H4 (cell line): ENCODE measurements at places on chromosomes 5 and 9. TPM values are rescaled to one million over a fixed set of nuclear protein-coding genes. Genes with fewer than 3 reads are reported as not detected.

DNA sequence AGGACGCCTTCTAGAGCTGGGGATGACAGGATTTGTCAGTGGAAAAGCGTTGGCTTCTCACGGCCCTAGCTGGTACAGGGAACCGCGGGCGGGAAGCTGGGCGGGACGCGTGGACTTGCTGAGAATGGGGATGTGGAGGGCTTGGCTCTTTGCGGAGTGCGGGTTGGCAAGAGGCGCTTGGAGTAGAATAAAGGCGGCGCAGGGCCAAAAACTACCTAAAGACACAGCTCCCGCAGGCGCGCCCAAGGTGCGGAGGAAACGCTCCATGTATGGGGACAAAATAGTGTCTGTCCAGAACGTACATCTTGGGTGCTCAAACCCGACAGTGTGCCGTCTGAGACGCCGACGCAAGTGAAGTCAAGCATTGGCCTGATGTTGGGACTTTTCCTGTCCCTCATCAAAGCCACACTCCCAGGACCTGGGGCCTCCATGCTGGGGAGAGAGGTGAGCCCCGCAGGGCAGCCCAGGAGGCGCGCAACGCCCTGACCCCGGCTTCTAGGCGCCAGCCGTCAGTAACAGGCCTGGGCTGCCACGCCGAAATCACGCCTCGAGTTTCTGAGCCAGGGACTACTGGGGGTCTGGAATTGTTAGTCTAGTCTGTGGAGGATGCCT is 1.6 kb upstream of the NKX2-5 start:
- no peak for DNase-seq

GRCh38 chr9:119153402-119153801 is 215.8 kb downstream of the BRINP1 start:
- no peak for DNase-seq

GRCh38 chr5:139878093-139878492 is 82.5 kb downstream of the PSD2 start:
- DNase-seq: no peak

Gene SLC6A19
- not detected in 2 replicates for total RNA-seq

Gene ANKRD18A
- 0.47 and 0.62 TPM in 2 replicates for total RNA-seq

DNA sequence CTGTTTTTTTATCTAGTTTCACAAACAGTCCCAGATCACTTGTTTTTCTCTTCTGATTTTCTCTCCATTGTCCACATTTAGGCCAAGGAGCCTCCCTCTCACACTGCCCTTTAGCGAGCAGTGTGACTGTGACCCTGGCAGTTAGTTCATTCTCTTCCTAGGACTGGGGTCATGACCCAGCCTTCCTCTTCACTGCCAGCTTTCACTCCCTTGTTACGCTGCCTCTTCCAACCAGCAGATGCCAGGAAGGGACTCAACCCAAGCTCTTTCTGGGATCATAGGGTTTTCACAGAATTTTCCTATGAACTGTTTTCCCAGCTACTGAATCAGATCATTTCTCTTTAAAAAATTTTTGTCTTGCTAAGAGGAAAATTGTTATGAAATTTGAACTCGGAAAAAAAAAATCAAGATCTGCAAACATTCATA is 70.9 kb downstream of the LMNB1 start:
- no peak for DNase-seq

DNA sequence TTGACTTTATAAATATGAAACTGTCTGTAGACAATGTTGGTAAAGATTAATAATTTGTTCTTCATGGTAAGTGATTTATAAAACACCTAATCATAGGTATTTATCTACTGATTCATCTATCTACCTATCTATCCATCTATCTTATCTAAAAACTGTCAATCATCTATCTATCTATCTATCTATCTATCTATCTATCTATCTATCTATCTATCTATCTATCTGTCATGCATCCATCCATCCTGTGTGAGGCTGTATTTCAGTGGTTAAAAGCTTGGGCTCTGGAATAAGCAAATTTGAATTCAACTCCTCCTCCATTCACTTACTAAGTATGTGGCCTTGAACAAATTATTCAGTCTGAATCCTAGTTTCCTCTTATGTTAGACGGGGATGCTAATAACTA is 161.9 kb upstream of the GNA14 start:
- DNase-seq: no peak

DNA sequence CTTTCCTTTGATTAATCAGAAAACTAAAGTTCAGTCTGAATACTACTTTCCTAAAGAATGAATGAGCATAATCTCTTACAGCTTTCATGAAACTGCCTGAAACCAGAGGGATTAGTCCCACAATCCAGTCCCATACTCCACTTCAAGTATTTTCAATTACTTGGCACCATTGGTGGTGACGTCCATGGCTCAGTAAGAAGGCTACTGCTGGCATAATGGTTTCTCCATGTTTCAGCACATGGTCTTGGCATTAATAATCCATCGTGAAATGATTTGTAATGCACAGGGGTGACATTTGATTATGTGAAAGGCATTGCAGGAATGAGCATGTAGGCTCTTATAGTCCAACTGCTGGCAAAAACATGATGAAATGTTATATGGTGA is 23.4 kb downstream of the LIX1 start:
- no peak for DNase-seq

Gene PCDHA8
- total RNA-seq: 0.04 and 0.17 TPM in 2 replicates

DNA sequence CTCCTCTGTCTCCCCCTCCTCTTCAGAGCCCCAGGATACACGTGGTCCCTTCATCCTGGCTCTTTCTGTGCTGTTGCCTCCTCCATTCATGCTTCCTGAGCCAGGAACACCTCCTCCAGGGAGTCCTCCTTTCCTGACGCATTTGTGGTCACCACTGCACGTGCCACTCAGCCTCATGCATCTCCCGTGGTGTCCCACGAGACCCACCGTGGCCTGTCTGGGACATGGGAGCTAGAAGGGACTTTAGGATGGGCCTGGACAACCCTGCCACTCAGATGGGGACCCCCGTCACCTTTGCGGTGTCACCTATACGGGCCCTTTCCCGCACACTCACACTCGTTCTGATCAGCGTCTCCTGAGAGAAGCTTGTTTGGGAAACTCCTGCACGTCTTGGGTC is 6.7 kb downstream of the GLIPR2 start:
- DNase-seq: no peak

DNA sequence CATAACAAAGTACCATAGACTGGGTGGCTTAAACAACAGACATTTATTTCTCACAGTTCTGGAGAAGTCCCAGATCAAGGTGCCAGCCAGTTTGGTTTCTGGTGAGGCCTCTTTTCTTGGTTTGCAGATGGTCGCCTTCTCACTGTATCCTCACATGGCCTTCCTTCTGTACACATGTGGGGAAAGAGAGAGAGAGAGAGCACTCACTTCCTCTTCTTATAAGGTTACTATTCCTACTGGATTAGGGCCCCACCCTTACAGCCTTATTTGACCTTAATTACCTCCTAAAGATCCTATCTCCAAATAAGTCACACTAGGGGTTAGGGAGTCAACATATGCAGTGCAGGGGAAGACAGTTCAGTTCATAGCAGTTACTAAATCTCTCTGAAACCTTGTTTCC is 205.6 kb upstream of the GDNF start:
- no peak for DNase-seq

- no peak for DNase-seq
Measured at GRCh38 chr9:104774132-104774531, 10.2 kb downstream of the NIPSNAP3B start.

Gene ASPN
- not detected in 2 replicates for total RNA-seq

DNA sequence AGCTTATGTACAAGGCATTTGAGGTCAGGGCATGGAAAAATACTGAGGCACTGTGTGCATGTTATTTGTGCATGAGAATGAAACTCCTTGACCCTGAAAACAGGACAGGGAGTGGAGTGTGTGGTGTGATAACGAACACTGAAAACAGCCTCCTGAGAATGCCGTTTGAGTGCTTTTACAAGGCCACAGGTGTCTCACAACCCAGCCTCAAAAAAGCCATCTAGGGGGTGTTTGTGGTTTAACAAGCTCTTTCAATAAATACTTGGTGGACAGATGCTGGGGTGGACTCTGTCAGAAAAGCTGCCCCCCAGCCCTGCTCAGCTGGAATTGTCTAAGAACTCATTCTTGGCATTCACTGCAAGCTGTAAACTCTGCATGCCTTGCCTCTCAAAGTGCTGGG is 94.0 kb upstream of the SLC25A48 start:
- DNase-seq: no peak

GRCh38 chr5:78526049-78526525 is 122.5 kb downstream of the LHFPL2 start:
- no peak for DNase-seq

GRCh38 chr5:664343-664993 is 28.7 kb downstream of the TPPP start:
- DNase-seq: no peak

- DNase-seq: no peak
Measured at GRCh38 chr9:1881708-1882295, 133.3 kb upstream of the SMARCA2 start.

DNA sequence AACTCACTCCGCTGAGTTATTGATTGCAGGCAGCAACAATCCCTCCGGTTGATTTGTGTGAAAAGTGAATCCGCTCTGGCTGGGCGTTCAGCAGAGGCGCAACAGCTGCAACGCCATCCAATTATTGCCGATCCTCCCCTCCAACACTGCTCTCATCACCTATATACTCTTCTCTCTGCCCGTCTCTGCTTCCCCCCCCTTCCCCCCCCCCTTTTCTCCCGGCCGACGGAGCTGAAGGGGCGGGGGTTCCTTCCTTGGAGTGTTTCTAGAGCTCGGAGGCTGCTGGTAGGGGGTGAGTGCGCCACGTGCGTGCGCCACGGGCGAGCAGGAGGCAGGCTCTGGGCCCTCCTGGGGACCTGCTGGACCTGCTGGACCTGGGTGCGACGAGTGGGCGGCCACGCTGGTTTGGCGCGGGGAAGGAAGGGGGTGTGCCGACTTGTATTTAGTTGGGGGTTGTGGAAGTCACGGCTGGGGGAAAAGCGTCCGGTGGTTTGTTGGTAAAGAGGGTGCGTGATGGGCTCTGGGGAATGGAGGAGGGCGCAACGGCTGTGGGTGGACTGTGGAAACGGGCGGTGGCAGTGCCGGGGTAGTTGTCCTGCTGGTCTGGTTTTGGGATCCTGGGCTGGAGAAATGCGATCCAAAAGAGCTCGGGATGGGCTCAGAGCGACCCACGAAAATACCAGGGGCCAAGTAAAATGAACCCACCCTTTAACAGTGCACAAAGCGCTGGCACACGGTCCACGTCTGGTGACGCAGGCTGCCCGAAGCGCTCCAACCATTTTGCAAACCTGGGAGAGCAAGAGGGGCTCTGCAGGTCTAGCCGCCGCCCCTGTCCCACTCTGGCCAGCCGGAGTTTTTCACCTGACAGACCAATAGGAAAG is 6.4 kb upstream of the MEF2C start:
- DNase-seq: no peak

GRCh38 chr5:147481874-147482705 is 27.8 kb downstream of the DPYSL3 start:
- peak; percentile 41 for DNase-seq

GRCh38 chr5:154583671-154584177 is 105.7 kb upstream of the HAND1 start:
- peak; percentile 56 for DNase-seq

- peak; percentile 56 for DNase-seq
Measured at GRCh38 chr5:44809215-44809955, 638 bp downstream of the MRPS30 start.

Gene SLC24A2
- 0.02 and 0.06 TPM in 2 replicates for total RNA-seq

DNA sequence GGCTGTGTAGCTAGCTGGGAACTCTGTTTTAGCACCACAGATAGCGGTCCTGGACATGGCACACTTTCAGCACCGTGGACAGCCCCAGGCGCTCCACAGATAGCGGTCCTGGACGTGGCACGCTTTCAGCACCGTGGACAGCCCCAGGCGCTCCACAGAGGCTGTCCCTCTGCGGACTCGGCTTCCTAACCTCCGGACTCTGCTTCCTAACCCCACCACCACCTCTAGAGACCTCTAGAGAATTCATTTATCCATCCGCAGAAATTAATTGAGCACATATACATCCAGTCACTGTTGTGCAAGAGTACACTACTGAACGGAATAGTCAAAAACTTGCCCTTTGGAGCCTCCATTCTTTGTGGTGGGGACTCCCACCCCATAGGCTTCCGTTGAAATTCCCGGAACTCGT is 27.4 kb downstream of the UNC5A start:
- DNase-seq: peak; percentile 91

GRCh38 chr5:10059556-10059955 is 190.1 kb downstream of the ATPSCKMT start:
- no peak for DNase-seq

GRCh38 chr5:158108177-158108576 is 249.2 kb upstream of the CLINT1 start:
- no peak for DNase-seq

Gene LAMC3
- 0.49 and 0.60 TPM in 2 replicates for total RNA-seq

- peak; percentile 78 for DNase-seq
Measured at GRCh38 chr5:59810041-59810440, 83.5 kb downstream of the PDE4D start.

DNA sequence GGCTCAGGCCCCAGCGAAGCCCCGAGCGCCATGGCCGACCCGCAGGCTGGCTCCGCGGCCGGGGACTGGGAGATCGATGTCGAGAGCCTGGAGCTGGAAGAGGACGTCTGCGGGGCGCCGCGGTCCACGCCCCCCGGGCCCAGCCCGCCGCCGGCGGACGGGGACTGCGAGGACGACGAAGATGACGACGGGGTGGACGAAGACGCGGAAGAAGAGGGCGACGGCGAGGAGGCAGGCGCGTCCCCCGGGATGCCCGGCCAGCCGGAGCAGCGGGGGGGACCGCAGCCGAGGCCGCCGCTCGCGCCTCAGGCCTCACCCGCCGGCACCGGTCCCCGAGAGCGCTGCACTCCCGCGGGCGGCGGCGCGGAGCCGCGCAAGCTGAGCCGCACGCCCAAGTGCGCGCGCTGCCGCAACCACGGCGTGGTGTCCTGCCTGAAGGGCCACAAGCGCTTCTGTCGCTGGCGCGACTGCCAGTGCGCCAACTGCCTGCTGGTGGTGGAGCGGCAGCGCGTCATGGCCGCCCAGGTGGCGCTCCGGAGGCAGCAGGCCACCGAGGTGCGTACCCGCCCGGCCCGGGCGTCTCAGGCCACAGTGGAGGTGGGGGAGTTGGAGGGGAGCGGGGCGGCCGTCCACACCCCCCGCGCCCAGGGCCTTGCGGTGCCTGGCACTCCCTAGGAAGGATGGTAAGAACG is 1.6 kb downstream of the DMRT2 start:
- no peak for DNase-seq

GRCh38 chr5:120053841-120054240 is 410.3 kb upstream of the PRR16 start:
- DNase-seq: no peak

Gene MYMK
- not detected in 2 replicates for total RNA-seq

DNA sequence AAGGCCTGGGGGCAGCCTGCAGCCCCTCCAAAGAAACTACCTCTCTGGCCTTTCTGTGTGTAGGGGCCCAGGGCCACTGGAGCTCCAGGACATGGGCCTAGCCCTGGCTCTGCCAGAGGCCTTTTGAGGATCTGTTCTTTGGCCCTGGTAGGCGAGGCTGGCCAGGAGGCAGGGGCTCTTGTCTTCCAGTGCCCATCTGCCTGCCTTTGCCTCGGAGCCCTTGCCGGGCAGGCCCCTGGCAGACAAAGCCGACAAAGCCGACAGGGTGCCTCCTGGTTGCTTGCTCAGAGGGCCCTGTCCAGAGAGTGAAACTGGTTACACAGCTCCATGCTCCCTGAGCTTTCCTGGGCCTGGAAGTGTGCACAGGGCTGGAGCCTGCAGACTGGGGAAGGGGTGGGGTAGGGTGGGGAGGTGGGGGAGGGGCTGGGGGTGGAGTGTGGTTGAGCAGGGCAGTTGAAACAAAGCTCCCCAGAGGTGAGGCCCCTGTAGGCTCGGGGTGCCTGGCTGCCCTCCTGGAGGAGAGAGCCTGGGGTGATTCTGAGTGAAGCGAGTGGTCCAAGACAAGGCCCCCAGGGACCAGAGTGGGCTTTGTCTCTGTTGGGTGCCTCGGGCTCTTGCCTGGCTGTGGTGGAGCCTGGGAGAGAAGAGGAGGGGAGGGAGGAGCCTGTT is 29.3 kb downstream of the PTPA start:
- DNase-seq: peak; percentile 55
